Neural crest cell (in vitro differentiated cells): ENCODE measurements at places on chromosomes 3 and 15. TPM values are rescaled to one million over a fixed set of nuclear protein-coding genes. Genes with fewer than 3 reads are reported as not detected.

CPEB1 gene
- total RNA-seq, result 0.72 and 0.84 TPM in 2 replicates

FAM174B gene
- 10.6 and 12.1 TPM in 2 replicates for total RNA-seq

ISLR gene
- total RNA-seq, result 1.5 and 2.6 TPM in 2 replicates

LRRC31 gene
- not detected in 2 replicates for total RNA-seq

FGF12 gene
- 3.0 and 4.0 TPM in 2 replicates for total RNA-seq

ZNF660 gene
- total RNA-seq, result 26.1 and 29.8 TPM in 2 replicates

GP9 gene
- not detected in 2 replicates for total RNA-seq

GBE1 gene
- total RNA-seq, result 15.7 and 16.8 TPM in 2 replicates

HIGD2B gene
- total RNA-seq, result not detected in 2 replicates

OIP5 gene
- 25.2 and 26.9 TPM in 2 replicates for total RNA-seq

PLSCR5 gene
- total RNA-seq, result not detected in 2 replicates

CTXN2 gene
- total RNA-seq, result 0.18 and 0.26 TPM in 2 replicates

P3H2 gene
- 2.0 and 4.1 TPM in 2 replicates for total RNA-seq

TRNT1 gene
- total RNA-seq, result 30.6 and 32.6 TPM in 2 replicates

AADACL2 gene
- total RNA-seq, result not detected in 2 replicates

ACTRT3 gene
- total RNA-seq, result 1.5 TPM in 2 replicates

PLA2G4E gene
- not detected in 2 replicates for total RNA-seq

CHRM5 gene
- total RNA-seq, result not detected in 2 replicates

TMEM212 gene
- not detected in 2 replicates for total RNA-seq

PPP1R14D gene
- not detected in 2 replicates for total RNA-seq

CHRNA7 gene
- total RNA-seq, result 6.8 and 9.5 TPM in 2 replicates
